ENCODE measurements at places on chromosomes 5 and 9.

GRCh38 chr9:90578126-90578815 is 64.4 kb downstream of the DIRAS2 start:
- no peak for DNase-seq

- no peak for DNase-seq
These were observed 234.7 kb downstream of the SYK start for GRCh38 chr9:91036356-91036755.

DNA sequence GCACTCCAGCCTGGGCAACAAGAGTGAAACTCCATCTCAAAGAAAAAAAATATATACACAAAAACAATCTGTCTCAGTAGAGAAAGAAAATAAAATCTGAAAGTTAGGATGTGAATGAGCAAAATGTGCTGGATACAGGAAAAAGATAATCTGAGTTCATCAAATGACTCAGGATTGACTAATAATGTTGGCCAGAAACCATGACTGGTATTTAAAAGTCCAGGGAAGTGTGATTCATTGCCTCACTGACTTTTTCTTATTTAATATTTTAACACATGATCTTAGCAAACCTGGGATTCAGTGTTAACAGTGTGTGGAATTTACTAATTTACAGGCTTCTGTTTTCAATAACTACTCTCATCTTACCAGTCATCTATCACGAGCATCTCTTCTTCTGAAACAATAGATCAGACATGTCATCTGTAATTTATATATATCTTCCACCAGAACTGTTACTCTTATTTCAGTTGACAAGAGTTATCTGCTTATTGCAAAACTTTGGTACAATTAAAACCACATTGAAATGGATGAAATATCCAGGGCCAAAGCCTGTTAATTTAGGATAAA is 256.7 kb downstream of the CDH12 start:
- no peak for DNase-seq

- no peak for DNase-seq
These were observed 354.2 kb downstream of the ARL15 start for GRCh38 chr5:53956196-53956595.

GRCh38 chr5:21711866-21712758 is 1141.0 kb downstream of the CDH12 start:
- no peak for DNase-seq

DNA sequence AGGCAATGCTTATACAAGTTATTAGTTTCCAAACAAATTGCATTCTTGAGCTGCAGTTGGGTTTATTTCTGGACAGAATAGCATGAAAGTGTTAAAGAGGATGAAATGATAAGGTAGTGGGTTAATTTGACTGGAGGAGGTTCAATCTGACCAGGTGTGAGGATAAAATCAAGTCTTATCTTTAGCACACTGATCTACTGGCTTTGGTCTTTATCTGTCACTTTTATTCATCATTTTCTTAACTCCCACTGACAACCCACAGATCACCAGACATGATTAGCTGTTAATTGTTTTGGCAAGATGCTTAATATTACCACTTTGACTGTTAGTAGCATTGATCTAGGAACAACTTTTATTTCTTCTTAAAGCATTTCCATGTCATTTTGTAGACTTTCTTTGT is 74.4 kb upstream of the CNTLN start:
- DNase-seq, result no peak

Measured in GM19239 (cell line).